CD4-positive, alpha-beta T cell treated with Interleukin-4 for 1 hour (primary cell): ENCODE measurements at places on chromosomes 12 and 14.

- no peak for DNase-seq
Observed at GRCh38 chr14:61515436-61516117, 179.7 kb upstream of the HIF1A start.

GRCh38 chr14:99781091-99781490, 12.1 kb upstream of the EML1 start:
- no peak for DNase-seq

DNA sequence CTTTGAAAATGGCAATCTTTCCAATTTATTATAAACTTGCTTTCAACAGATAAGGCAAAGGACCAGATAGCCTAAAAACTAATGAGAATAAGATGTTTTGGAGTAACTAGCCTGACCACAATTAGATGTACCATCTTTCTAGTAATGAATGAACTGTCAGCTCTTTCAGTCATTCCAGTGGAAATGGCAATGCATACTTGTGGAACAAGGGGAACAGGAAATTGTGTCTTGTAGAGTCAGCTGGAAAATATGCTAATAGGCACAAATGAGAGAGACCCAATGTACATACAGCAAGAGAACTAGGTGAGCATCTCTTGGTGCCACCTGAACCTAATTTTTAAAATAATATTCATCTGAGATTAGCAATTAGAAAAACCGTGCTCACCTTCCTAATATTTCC, 76.1 kb upstream of the GPHB5 start:
- DNase-seq: no peak

- no peak for DNase-seq
Observed at GRCh38 chr14:65321370-65321875, 91.1 kb upstream of the FUT8 start.

- DNase-seq: no peak
Observed at GRCh38 chr14:105541218-105541875, 15.0 kb downstream of the TMEM121 start.

GRCh38 chr14:105090493-105091053, 25.3 kb upstream of the GPR132 start:
- peak; percentile 83 for DNase-seq

- peak; percentile 57 for DNase-seq
Observed at GRCh38 chr12:44015333-44015941, 179.6 kb downstream of the TMEM117 start.

DNA sequence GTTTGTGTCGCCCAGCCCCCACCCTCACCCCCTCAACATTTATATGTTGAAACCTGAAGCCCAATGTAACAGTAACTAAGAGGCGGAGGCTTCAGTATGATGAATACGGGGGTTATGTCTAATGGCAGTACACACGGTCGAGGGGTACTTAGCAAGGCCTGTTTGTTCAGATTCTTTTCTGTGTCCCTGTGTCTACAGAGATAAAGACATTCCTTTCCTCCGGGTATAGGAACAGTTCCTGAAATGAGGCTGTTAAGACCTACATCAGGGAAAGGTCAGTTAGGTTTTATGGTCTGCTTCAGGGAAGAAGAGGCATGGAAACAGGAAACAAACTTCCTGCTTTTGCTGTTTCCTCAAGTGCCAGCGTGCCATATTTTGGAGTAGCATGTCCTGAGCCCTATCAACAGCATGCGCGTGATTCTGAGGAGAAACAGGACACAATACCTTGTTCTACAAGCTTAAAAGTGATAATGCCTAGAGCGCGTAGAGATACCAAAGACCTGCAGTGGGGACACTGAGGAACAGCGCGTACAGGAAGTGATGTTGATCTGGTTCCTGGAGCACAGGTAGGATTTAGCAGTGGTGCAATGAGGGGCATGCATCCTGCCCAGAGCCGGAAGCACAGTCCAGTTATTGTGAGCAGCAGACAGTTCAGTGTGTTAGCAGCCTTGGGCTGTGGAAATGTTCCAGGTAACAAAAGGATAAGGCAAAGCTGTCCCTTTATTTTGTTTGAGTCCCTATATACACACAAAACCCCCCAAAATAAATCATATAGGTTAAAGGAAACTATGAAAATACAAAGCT, 47.2 kb downstream of the FGD4 start:
- no peak for DNase-seq

GRCh38 chr14:22640192-22640591, 4.0 kb downstream of the OR6J1 start:
- DNase-seq: no peak

- no peak for DNase-seq
Observed at GRCh38 chr12:131222329-131223139, 268.8 kb downstream of the ADGRD1 start.

- no peak for DNase-seq
Observed at GRCh38 chr14:47821135-47821534, 145.7 kb upstream of the MDGA2 start.

- no peak for DNase-seq
Observed at GRCh38 chr12:98955284-98955683, 310.2 kb downstream of the APAF1 start.

DNA sequence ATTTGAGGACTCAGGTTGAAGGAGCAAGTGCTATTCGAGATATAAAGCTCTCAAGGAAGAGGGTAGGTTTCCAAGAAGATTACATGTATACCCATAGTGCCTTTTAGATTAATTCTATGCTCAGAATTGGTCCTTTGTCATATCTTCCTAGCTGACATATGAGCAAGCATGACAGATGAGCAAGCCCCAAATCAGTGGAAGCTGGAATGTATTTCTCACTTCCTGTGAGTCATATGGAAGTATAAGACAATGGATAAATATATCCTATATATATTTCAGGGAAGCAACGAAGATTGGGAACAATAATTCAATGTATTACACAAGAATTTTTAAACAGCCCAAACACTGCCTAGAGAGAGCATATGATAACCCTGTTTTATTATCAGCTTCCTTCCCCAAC, 674.1 kb upstream of the ATXN7L3B start:
- DNase-seq: no peak

DNA sequence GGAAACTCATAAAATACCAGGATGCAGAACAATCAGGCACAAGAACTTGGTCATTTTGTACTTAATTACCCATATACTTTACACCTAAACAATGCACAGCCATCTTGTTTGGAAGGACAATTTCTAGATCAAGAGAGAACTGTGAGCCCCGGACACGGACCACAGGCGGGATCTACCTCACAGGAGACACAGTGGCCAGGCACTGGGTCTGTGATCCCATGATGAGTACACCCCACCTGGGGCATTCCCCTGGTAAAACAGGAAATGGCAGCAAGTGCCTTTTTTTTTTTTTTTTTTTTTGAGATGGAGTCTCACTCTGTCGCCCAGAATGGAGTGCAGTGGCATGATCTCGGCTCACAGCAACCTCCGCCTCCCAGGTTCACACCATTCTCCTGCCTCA, 15.2 kb downstream of the GOLGA3 start:
- no peak for DNase-seq

DNA sequence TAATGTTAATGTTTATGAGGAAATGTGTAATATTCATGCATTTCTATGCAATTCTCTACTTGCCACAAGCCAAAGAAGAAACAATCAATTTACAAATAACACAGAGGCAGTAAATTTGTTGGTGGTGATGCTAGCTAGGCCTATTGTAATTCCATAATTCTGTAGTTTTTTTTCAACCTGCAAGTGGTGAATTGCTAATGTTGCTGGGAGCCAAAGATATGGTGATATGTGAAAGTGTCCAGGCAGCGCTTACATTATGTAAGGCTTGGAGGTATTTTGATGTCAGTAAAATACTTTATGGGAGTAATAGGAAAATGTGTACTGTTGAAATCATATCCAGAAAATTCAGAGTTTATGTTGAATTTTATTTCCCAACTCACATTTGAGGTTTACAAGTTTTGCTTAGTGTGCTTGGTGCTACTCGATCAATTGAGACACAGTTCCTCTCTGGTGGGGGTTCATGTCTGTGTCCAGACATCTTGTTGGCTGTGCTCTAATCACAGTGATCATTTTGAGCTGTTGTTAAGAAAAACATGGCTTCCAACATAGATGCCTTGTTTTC, 23.2 kb downstream of the TMTC2 start:
- DNase-seq: no peak

- DNase-seq: no peak
Observed at GRCh38 chr12:88248606-88249005, 106.5 kb downstream of the TMTC3 start.

GRCh38 chr14:95452893-95453712, 63.3 kb downstream of the SYNE3 start:
- DNase-seq: no peak

GRCh38 chr12:94516985-94517384, 57.3 kb upstream of the CEP83 start:
- no peak for DNase-seq

DNA sequence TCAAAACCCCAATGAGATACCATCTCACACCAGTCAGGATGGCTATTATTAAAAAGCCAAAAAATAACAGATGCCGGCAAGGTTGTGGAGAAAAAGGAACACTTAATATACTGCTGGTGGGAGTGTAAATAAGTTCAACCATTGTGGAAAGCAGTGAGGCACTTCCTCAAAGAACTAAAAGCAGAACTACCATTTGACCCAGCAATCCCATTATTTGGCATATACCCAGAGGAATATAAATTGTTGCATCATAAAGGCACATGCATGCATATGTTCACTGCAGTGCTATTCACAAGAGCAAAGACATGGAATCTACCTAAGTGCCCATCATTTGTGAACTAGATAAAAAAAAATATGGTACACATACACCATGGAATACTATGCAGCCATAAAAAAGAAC, 59.9 kb downstream of the MGST1 start:
- no peak for DNase-seq

DNA sequence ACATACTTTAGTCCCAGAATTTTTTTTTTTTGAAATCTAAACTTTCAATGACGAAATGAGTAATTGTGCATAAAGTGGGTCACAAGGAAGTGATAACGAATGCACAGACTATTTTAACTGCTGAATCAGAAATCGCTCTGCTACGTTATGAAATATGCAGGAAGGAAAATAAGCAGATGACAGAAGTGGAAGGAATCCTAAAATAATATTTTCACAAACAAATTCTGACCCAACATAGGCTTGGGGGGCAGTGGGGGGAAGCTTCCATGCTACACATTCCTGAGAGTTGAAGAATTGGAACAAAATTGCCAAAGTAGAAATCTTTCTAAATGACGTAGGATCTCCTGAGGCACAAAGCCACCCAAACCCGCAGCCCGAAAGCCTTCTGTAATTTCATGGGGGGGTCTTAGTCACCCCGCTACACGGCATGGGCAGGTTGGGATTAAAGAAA, 89.6 kb downstream of the ARF6 start:
- no peak for DNase-seq

DNA sequence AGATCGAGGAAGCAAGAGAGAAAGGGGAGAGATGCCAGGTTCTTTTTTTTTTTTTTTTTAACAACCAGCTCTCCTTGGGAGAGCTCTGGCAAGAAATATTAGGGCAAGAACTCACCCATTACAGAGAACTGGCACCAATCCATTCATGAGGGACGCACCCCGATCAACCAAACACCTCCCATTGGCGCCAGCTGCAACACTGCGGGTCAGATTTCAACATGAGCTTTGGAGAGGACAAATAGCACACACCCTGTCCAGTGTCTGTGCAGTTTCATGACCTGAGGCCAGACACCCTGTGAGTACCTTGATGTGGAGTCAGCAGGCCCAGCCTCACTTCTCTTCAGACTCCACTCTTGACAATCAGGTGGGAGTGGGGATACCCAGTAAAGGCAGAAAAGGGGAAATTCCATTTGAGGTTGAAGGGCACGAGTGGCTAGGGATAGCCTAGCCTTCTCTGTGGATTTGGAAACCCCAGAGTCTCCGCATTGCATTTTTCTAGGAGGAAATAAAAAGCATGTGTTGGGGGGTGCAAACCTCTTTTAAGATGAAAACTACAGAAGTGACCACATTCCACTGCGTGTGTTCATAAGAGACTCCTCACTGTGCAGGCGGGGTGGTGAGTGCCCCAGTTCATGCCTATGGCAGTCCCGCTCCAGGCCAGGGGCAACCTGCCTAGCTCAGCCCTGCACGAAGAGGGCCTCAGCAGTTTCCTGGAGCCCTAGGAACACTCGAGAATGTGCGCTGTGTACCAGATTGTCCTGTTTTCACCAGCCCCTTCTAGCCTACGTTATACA, 42.4 kb upstream of the GPATCH2L start:
- no peak for DNase-seq

- DNase-seq: no peak
Observed at GRCh38 chr12:1619587-1619986, 9.4 kb upstream of the WNT5B start.

- DNase-seq: no peak
Observed at GRCh38 chr14:26959972-26960660, 362.3 kb upstream of the NOVA1 start.

DNA sequence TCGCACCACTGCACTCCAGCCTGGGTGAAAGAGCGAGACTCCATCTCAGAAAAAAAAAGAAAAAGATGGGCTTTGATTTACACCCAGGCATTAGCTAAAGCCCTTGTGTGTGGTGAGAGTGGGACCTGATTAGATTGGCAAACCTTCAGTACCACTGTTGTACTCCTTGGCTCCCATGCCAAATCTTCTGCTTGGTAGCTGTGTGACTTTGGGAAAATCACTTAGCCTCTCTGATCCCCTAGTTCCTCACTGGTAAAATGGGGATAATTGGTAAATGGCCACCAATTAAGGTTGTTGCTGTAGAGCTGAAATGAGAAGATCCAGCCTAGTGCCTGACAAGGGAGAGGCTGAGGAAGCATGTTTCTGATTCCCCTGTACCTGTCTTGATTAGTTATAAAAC, 63.7 kb downstream of the SLC25A47 start:
- DNase-seq: no peak

DNA sequence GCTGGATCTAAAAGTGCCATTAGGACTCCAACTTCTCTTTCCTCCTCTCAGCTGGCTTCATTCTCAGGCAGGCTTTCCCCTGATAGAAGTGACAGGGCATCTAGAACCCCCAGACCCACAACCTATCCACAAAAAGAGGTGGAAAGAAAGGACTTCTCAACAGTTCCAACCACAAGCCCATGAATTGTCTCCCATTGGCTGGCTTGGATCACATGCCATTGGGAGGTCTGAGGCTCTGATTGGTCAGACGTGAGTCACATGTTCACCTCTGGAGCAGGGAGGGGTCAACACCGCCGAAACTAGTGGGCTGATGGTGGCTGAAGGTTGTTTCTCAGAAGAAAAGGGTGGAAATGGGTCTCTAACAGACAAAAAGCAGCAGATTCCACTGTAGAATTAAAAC, 47.2 kb downstream of the DRAM1 start:
- no peak for DNase-seq

- no peak for DNase-seq
Observed at GRCh38 chr12:104387190-104387589, 69.6 kb upstream of the CHST11 start.

GRCh38 chr14:85873006-85873405, 343.1 kb downstream of the FLRT2 start:
- DNase-seq: no peak

- DNase-seq: no peak
Observed at GRCh38 chr14:32258336-32258993, 55.4 kb upstream of the RNU6-8 start.

DNA sequence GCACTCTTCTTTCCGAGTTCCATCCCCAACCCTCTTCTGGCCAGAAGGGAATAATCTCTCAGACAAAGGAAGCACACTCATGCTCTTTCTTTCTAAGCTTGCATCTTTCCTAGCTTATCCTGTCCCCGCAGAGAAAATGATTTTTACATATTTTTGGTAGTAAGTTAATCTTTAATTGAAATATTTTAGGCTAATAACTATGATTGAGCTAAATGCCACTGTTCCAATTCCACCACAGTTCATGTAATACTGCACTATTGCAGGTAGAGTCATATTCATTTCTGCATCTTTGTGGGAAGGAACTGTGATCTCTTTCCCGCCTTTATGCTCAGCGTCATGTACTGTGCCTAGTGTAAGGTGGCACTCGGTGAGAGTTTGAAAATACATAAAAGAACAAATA, 158.9 kb upstream of the FOXG1 start:
- DNase-seq: no peak

- DNase-seq: no peak
Observed at GRCh38 chr12:123731596-123731995, 19.4 kb downstream of the ATP6V0A2 start.
